ENCODE measurements at places on chromosomes 11 and 22.
A peak's percentile ranks its signal among the peaks of the same experiment; 100 is the strongest.

GRCh38 chr11:100978442-100978841, 151.2 kb downstream of the PGR start:
- no peak for DNase-seq

DNA sequence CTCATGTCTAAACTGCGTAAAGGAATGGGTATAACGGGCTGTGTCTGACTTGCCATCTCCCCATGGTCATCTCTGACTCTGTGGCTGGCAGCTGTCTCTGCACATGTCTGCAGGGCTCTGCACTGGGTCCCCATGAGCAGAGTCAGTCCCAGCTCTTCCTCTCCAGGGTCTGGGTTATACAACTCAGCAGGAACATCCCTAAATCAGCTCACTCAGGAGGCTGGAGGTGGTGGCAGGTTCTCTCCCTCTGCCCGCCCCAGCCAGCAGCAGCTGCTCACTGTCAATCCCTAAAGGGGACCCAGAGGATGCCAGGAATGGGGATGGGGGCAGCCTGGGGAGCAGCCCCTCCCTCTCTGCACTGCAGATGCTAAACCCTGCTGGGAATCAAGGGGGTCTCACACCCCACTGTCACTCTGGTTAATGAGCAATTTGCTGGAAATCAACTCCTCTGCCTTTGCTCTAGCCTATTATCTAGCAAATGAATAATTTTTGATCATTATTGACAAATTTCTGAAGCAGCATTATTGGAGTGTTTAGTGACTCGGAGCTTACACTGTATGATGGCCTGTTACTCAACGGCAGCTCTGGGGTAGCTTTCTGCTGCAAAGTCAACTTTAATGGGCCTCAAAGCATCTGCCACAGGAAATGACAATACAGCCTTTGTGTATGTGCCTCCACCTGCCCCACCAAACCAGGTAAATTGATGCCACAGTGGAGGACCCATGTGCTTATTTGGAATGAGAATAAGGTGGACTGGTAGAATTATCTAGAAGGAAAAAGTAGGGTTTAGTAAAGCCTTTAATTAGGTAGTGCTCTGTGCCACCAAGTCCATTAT, 55.7 kb upstream of the SHANK2 start:
- DNase-seq = no peak

DNA sequence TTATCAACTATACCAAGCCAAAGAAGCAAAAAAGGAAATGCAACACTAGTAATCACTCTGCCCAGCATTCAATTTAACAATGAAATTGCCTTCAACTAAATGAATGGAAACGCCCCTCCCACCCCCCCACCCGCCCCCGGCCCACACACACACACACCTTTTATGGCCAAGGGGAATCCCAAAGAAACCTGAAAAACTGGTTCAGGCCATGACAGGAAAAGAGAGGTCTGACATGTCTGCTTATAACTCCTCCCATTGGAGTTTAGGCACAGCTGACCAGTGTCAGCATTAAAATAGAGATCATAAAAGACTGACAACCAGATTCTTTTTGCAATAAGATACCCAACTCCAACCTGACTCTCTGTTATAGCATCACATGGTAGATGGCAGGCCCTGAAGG, 42.6 kb downstream of the ACER3 start:
- peak; percentile 65 for DNase-seq

- no peak for DNase-seq
Observed at GRCh38 chr11:47587039-47587716, 700 bp downstream of the FAM180B start.

- no peak for DNase-seq
Observed at GRCh38 chr11:88744140-88744539, 321.6 kb downstream of the GRM5 start.

DNA sequence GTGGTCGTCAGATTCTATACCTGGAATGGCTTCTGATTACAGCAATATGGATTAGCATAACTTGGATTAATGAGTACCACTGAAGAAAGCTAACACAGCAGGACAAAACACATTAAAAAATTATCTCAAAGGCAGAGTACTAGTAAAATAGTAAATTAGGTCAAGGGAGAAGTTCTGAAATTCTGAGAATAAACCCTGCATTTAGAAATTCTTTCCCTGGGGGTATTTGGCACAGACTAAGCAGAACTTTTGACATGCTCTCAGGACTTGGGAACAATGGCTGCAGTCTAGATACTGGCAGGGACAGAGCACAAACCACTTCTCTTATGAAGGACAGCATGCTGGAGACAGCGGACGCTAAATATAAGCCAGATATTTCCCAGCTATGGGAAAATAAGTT, 85.6 kb upstream of the GRIA4 start:
- DNase-seq = peak; percentile 25

- peak; percentile 80 for DNase-seq
Observed at GRCh38 chr11:95451682-95452081, 220.7 kb upstream of the SESN3 start.

GRCh38 chr11:96051820-96052219, 127.9 kb upstream of the MTMR2 start:
- DNase-seq = no peak

DNA sequence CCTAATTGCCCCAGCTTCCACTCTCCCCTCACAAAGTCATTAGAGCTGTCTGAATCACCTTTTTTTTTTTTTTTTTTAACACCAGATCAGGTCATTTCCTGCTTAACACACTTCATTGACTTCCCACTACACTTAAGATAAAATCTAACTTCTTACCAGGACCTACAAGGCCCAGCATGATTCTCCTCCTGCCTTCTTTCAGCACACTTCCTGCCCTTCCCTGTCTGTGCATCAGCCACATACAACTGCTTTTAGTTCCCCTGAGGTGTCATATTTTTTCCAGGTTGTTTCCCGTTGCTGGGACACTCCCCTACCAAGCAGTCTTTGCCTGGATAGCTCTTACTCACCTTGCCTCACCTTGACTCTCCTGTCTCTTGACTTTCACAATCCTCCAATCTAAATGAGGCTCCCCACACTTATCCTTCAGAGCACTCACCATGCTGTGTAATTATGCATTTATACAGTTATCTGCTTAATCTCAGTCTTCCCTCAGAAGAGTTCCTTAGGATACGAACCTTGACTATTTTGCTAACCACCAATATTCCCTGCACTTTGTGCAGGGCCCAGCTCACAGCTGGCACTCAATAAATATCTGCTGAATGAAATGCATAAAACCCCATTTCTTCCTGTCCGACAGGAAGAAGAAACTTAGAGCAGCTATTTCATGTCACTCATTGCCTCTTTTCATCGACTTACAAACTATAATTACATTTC, 96.6 kb upstream of the AKIP1 start:
- DNase-seq = peak; percentile 89

GRCh38 chr11:3817181-3817800, 8.9 kb downstream of the PGAP2 start:
- DNase-seq = no peak

DNA sequence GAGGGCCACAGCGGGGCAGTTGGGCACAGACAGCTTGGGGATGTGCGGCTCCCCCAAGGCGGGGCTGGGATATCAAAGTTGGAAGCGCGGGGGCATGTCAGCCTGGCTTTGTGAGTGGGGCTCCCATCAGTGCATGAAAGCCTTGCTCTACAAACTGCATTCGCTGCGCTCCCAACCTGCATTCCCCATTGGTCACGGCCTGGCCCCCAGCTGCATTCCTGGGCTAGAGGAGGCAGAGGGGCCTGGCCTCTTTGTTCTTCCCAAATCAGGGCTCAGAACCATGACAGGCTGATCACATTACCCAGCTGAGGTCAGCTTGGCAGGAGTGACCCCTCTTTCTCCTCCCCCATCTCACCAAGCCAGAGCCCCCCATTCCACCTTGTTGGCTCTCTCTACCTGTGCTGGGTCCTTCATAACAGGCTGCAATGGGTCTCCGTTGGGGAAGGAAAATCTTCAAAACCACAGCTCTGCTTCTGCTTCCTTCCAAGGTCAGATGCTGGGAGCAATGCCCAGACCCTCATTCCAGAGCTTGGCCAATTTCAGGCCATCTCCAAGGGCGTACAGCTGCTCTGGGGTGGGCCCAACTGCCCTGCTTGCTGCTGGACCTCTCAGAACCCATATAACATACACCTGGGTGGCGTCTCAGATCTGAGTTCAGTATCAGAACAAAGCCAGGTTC, 38.7 kb upstream of the CDON start:
- DNase-seq = no peak

GRCh38 chr11:120340529-120340928, 4.3 kb downstream of the ARHGEF12 start:
- no peak for DNase-seq
